H4 (cell line): ENCODE measurements at places on chromosomes 6 and 20. TPM values are rescaled to one million over a fixed set of nuclear protein-coding genes. Genes with fewer than 3 reads are reported as not detected.

DNA sequence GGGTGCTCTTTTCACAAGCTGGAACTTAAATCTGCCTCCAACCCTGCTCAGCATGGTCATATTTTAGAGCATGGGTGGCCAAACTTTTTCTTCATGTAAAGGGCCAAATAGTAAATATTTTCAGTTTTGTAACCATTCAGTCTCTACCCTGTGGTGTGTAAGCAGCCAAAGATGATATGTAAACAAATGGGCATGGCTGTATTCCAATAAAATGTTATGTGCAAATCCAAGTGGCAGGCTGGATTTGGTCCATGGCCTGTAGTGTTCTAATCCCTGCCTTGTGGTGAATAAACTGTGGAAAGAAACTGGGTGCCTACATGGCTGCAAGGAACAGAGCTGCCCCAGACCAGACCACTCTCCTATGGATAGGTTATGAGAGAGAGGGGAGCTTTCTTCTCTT is 32.7 kb downstream of the OGFRL1 start:
- peak; percentile 34 for DNase-seq

GRCh38 chr6:91926827-91927226 is 1340.0 kb upstream of the MAP3K7 start:
- DNase-seq: no peak

- DNase-seq: no peak
These were observed 586.0 kb upstream of the CHD6 start for GRCh38 chr20:42204109-42204660.

DNA sequence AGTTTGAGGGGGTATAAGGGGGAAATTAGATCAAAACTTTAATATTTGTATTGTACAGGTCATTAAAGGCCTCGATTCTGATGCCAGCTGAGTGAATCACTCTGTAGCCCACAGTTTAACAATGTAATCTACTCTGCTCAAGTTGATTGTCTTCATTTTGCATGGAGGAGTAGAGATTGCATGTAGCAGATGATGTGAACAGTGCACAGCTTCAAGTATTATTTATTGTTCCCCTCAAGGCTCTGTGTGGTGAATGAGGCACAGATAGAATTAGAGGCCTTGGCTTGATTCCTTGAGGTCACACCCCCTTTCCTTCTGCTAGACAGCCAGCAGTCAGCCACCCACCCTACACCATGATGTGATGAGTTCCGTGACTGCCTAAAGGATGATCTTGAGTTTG is 38.1 kb downstream of the TXLNB start:
- DNase-seq: no peak

DNA sequence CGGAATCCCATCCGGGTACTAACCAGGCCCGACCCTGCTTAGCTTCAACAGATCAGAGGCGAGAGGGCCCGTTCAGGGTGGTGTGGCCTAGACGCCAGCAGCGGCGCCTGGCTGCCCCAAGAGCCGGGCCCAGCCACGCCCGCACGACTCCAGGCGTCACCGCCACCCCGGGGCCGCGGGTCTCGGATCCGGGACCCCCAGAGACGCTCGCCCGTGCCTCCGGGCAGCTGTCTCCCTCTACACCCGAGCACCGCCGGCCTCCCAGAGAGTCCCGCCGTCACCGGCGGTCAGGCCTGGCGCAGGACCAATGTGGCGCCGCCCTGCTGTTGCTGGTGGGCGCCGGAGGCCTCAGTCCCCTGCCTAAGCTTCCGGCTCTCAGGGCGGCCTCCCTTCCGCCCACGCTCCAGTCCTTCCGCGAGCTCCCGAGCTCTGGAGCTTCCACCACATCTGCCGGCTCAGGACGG is 441.2 kb upstream of the DEFB115 start:
- no peak for DNase-seq

The HLA-DRB5 gene
- not detected in 2 replicates for total RNA-seq
